ENCODE measurements at places on chromosomes 6 and 20. TPM values are rescaled to one million over a fixed set of nuclear protein-coding genes. Genes with fewer than 3 reads are reported as not detected.

MAN1A1 gene
- 43.7 TPM for total RNA-seq

IMPG1 gene
- total RNA-seq, result not detected

GRM1 gene
- total RNA-seq, result not detected

CFAP61 gene
- not detected for total RNA-seq

STX11 gene
- 15.5 TPM for total RNA-seq

COL20A1 gene
- not detected for total RNA-seq

ACTL10 gene
- 3.7 TPM for total RNA-seq

KCNQ2 gene
- total RNA-seq, result 0.26 TPM

C6orf132 gene
- total RNA-seq, result 0.40 TPM

PPP1R16B gene
- 133 TPM for total RNA-seq

TXNDC5 gene
- 111 TPM for total RNA-seq

HTR1B gene
- total RNA-seq, result not detected

FOXA2 gene
- total RNA-seq, result not detected

POU3F2 gene
- not detected for total RNA-seq

CRISP2 gene
- not detected for total RNA-seq

SYNJ2 gene
- total RNA-seq, result 24.3 TPM

C6orf118 gene
- not detected for total RNA-seq

Measured in activated CD4-positive, alpha-beta T cell treated with anti-CD3 and anti-CD28 coated beads, Interleukin-2, amount 10 ng/mL, durations not matched to agents 24 days and 14 days (primary cell).